ENCODE measurements at places on chromosomes 11 and 22.

DNA sequence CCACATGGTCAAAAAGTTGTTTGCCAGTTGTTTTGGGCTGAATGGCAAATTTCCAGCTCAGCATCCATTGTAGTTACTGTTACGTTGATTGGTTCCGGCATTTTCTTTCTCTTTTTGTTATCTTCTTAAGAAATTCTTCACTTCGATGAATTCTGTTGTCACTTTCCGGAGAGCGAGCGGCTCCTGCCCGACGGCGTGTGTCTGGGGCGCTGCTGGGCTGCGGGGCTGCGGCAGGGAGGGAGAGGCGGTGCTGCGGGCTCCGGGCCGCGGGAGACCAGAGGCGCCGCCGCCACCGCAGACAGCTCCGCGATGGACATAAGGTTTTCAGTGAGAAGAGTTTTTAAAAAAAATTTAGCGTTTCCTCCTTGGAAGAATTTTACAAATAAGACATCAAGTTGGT lies 117.4 kb downstream of the RRM1 start:
- no peak for DNase-seq

DNA sequence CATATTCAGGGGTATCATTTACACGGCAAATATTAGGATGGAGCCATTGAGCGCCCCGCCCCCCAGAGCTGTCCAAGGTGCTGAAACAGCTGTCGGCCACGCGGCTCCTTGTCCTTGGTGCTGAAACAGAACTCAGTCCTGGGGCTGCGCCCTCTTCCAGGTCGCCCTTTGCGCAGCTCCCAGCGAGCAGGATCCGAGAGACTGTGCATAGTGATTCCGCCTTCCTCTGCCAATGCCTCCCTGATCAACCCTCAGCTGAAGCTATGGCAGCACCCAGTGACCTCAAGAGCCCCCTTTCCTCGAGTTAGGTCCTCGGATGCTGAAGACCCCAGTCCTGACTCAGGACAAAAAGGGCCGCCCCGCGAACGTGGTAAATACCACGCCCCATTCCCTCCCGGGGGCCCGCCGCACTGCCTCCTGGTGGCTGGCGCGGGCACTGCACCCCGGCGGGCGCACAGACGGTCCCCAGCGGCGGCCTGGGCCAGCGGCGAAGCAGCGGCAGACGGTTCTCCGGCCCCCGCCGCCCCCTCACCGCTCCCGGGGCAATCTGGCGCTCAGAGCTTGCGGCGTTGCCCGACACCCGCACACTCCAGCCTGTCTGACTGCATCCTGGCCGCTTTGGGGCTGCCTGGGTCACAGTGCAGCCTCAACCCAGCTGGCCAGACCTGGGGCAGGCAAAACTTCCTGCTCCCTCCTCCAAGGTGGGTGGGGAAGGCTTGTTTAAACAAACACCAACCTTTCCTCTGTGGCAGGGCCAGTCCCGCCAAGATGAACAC lies 13.4 kb downstream of the SYT7 start:
- DNase-seq, result peak; percentile 74

- no peak for DNase-seq
Measured at GRCh38 chr11:72780296-72781062, 13.4 kb downstream of the STARD10 start.

- DNase-seq, result no peak
Measured at GRCh38 chr11:64291262-64291751, at the start of gene KCNK4. Gene KCNK4, plus strand, starts transcription at chr11:64291302. Its CDS starts 1,717 bp downstream, at chr11:64293019.

DNA sequence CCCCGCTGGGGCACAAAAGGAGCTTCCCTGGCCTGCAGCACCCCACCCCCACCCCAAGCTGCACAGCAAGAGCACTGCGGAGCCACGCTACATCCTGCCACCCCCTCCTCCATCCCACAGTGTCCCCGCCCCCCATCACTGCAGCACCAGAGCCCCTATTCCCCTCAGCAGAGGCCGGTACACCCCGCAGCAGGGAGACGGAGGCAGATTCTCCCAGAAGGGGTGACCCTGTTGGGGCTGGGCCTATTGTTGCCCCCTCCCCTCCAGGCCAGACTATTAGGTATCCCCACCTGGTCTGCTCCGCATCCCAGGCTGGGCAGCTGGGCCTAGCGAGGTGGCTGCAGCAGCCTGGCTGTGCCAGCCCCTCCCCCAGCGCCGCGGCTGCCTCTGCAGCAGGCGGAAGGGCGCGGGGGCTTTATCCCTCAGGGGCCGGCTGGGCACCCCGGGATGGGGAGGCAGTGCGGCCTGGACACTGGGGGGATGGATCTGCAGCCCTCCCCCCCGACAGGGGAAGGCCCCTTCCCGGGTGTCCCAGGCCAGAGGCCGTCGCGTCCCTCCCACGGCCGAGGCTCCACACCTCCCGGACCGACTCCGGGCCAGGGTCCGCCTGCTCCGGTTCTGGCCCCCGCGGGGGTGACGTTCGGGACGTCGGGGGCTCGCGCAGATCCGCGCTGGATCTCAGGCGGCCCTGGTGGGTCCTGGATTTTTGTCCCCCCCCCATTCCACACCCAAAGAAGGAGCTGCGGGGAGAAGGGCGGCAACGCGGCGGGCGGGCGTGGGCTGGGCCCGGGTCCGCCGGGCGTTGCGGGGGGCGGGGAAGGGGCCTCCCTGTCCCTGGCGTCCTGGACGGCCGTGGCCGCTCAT lies 943 bp downstream of the DUSP8 start:
- DNase-seq, result no peak

GRCh38 chr22:37544955-37545702 lies 15.2 kb upstream of the CDC42EP1 start:
- DNase-seq, result peak; percentile 57

DNA sequence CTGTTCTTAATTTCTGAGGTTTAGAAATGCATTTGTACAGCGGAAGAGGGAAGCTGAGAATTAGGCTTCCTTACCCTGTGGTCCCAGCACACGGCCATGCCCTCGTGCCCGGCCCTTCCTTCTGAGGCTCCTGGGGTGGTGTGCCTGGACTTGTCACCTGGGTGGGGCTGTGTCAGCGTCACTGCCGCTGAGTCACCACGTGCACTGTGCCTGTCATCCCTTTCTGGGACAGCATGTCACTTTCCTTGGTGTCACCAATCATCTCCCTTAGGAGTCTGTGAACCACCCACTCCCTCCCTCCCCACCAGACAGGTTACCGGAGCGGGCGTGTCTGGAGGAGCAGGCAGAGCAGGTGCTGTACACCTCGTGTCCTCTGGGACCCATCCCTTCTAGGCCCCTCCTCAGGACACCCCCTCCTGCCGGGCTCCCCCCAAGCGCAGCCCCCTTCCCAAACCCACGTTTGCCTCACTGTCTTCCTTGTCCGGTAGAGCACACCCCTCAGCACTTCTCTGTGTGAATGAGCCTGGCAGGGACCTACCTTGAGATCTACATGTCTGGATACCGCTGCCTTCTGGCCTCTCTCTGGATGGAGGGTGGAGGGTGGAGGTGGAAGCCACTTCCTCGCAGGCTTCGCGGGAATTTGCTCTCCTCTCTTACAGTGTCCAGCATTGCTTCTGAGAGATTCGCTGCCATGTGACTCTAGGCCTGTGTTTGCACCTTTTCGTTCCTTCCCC lies 367.6 kb downstream of the TBC1D22A start:
- peak; percentile 10 for DNase-seq

GRCh38 chr22:35380537-35381423 lies at the start of gene HMOX1:
Gene HMOX1, plus strand, starts transcription at chr22:35381096. Its CDS starts 78 bp downstream, at chr22:35381174.
- DNase-seq, result peak; percentile 48

GRCh38 chr22:44108806-44109385 lies 71.8 kb upstream of the PARVG start:
- DNase-seq, result no peak

- DNase-seq, result no peak
Measured at GRCh38 chr11:117993988-117994745, 8.0 kb downstream of the IL10RA start.

DNA sequence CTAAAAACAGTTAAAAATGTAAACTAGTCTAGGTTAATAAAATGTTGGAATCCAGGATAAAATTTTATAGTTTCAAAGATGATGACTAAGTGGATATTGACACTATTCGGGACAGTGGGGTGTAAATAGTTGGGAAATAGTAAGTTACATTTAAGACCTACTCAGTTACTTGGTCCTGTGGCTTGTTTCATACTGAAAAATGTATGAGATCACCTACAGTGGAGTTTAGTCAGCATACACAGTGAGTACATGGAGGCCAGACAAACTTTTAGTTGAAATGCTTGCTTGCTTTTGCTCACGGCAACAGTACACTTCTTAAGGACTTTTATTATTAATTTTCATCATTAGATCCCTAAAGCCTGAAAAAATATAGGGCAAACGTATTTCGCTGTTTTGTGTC lies 16.1 kb downstream of the TRIM22 start:
- no peak for DNase-seq

- DNase-seq, result no peak
Measured at GRCh38 chr22:43085658-43086606, 3.3 kb downstream of the TTLL1 start.
